Right renal pelvis (tissue), 4 donors: ENCODE measurements at places on chromosomes 3 and 15.

GRCh38 chr15:77496715-77497109 is 76.0 kb downstream of the HMG20A start:
- no peak for DNase-seq

DNA sequence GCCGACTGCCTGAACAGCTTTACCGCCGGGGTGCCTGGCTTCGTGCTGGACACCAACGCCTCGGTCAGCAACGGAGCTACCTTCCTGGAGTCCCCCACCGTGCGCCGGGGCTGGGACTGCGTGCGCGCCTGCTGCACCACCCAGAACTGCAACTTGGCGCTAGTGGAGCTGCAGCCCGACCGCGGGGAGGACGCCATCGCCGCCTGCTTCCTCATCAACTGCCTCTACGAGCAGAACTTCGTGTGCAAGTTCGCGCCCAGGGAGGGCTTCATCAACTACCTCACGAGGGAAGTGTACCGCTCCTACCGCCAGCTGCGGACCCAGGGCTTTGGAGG is 815 bp downstream of the SPINT1 start:
- DNase-seq, result no peak

- no peak for DNase-seq
These were observed 76.0 kb downstream of the GOLGA8G start for GRCh38 chr15:28456476-28457395.

- no peak for DNase-seq
These were observed 3.1 kb downstream of the CFAP44 start for GRCh38 chr3:113438224-113438623.

DNA sequence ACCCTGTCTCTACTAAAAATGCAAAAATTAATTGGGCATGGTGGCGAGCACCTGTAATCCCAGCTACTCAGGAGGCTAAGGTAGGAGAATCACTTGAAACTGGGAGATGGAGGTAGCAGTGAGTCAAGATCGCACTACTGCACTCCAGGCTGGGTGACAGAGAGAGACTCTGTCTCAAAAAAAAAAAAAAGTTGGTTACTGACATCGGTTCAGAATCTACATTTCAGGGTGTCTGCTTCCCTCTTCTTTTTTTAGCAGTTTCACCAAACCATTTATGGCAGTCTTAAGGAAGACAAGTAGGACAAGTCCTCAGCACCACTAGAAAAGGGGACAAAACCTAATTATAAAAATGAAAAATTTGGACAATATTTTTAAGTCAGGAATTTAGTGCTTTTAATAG is 3.3 kb upstream of the USP4 start:
- no peak for DNase-seq

- peak; percentile 41 for DNase-seq
These were observed 1.9 kb downstream of the CHST2 start for GRCh38 chr3:143121241-143122088.

- no peak for DNase-seq
These were observed 23.4 kb downstream of the GTF2E1 start for GRCh38 chr3:120765830-120766493.

DNA sequence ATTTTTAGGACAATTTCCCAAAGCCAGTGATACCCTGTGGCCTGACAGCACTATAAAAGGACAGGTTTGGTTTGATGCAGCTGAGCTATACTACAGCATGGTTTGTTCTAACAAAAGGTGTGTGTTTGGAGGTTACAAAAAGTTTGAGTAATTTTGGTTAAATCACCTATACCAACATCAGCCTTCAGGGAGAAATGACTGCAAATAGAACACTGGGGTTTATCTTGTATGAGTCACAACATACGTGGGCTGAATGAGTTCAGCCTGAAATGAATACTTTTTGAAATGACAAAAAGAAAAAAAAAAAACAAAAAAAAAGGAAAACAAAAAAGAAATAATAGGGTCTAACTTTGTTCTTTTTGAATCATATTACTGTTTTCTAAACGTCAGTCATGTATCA is 345.7 kb downstream of the CNTN3 start:
- DNase-seq, result no peak

DNA sequence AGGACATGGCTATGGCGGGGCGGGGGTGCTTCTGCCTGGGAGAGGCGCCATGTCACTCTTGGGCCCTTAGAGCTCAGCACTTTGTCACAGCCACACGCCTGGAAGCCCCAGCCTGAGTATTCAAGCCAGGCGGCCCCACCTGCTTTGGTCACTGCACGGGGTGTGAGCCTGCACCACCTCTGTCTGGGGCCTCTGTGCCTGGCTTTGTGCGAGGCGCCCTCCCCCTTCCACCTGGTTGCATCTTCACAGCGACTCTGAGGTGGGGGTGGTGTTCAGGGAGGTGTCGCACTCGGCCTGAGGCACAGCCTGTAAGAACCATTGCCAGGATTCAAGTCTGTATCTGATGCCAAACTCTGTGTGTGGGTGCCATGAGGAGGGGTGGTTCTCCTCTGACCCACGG is 24.1 kb downstream of the ACAD9 start:
- no peak for DNase-seq

- DNase-seq, result no peak
These were observed 2.6 kb downstream of the ITGB5 start for GRCh38 chr3:124884474-124885101.

GRCh38 chr15:38668898-38669391 is 104.3 kb upstream of the RASGRP1 start:
- no peak for DNase-seq

GRCh38 chr3:54264050-54264449 is 141.7 kb downstream of the CACNA2D3 start:
- no peak for DNase-seq

- DNase-seq, result no peak
These were observed 38.6 kb downstream of the BTLA start for GRCh38 chr3:112460519-112461195.

- no peak for DNase-seq
These were observed 29.4 kb downstream of the ULK4 start for GRCh38 chr3:41932464-41932863.

- DNase-seq, result no peak
These were observed 381.2 kb downstream of the WDR72 start for GRCh38 chr15:53378096-53378800.

GRCh38 chr3:32143849-32144757 is 37.7 kb downstream of the GPD1L start:
- peak; percentile 82 for DNase-seq

GRCh38 chr3:10173926-10174435 is 9.3 kb downstream of the IRAK2 start:
- no peak for DNase-seq

DNA sequence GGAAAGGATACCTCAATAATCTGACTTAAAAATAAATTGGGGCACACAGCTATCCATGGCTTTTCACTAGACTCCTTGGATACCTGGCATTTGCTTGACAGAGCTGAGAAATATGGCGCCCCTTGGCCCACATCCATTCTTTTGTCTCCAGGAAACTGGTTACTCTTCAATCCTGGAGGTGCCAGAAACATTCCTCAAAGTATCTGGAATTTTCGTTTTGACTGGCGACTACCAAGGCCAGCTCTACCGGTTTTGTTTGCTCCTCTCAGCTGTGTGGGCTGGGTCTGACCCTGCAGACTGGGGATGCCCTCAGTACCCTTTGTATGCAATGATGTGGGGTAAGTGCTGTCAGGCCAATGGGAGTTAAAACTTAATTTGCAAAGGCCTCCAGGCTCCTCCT is 27.0 kb downstream of the KATNBL1 start:
- DNase-seq, result no peak

- DNase-seq, result no peak
These were observed 263.1 kb upstream of the DNAJC19 start for GRCh38 chr3:181252631-181253030.

DNA sequence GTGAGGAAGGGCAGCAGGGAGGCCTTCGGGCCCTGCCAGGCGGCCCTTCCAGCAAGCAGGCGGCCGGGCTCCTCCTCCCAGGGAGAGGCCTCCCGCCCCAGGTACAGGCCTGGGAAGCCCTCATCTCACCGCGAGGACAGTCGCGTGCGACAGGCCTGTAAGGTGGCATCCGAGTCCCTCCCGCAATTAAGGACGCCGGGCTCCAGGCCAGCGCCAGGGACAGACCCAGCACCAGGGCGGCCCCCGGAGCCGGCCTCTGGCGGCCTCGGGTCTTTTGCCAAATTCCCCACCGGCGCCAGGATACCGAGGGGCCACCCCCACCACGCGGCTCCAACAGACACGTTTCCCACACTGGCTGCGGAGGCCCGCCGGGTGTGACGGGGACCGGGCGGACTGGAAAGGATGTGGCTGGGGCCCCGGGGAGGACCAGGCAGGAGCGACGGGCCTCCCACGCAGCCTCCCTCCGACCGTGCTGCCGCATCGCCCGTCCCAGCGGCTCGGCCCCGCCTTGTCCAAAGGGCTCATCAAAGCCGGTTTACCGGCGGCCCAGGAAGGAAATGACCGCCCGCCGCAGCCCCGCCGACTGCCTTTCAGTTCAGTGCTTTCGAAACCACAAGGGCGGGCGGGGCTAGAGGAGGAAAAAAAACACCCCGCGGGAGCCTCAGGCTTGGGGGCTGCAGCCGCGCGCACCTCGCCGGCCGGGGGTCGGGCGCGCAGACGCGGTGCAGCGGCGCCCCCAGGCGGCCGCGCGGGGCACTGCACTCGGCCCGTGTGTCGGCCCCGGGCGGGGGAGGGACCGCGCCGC is 11.3 kb downstream of the XXYLT1 start:
- DNase-seq, result peak; percentile 84

- DNase-seq, result no peak
These were observed 22.2 kb upstream of the FGD5 start for GRCh38 chr3:14796403-14797077.

DNA sequence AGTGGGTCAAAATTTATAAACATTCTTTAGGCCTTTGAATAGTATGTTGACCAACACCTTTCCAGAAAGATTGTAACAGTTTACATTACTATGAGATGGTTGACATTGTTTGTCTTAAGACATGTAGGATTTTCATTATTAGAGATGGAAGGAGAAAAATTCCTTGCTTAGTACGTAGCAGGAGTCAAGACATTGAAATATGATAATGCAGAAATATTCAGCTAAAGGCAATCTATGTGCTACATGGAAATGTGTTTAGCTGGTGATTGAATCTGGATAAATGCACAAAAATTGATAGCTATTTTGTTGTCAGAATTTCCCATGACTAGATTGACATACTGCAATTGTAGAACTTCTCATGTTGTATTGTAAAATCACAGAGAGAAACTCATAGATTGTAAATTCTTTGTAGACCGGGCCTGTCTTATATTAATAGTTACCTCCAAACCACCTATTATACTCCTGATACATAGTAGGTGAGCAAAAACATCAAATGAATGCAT is 370.4 kb upstream of the CBLB start:
- no peak for DNase-seq

DNA sequence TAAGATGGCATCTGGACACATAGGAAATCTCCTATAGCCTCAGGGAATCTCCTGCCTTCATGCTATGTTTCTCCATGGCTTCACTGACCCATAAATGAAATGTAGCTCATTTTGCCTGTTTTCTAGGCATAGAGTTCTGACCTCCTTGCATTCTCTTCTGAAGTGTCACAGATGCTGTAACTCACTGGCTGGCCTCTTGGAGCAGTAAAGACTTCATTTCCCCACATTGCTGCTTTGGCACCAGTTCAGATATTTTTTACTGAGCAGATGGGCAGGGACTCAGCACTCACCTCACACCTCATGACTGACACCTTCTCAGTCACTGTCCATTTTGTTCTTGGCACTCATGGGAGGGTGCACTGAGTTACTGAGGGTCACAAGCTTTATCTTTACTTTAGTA is 286.7 kb upstream of the TGFBR2 start:
- DNase-seq, result no peak

DNA sequence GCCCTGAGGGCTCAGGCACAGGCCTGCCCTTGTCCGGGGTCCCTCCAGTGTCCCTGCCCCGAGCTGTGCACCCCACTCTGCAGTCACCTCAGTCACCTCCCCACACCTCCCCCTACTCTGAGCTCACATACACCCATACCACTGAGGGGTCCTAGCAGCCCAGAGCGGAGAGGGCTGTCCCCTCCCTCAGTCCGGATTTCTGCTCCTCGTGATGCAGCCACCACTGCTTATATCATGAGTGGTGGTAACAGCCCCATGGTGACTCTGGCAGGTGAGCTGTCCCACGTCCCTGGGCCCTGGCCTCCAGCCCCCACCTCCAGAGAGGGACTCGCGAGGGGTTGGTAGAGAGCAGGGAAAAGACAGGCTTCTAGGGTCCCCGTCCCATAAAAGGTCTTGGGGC is 8.0 kb downstream of the CSPG4 start:
- DNase-seq, result no peak

DNA sequence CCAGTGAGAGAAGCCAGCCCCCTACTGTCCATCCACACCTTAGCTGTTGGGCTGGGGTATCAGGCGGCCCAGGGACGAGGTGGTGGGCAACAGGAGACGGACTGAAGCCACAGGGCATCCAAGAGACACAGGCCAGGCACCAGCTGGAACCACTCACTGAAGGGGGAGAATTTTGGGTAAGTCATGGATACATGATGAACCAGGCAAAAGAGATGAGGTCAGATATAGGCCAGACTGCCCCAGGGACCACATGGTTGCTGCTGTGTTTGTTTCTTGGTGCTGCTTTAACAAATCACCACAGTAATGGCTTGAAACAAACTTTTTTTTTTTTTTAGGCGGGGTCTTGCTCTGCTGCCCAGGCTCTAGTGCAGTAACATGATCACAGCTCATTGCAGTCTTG is 66.4 kb downstream of the SEMA5B start:
- no peak for DNase-seq

- DNase-seq, result no peak
These were observed 42.0 kb downstream of the AGBL1 start for GRCh38 chr15:86121568-86122225.

- no peak for DNase-seq
These were observed 211.3 kb downstream of the KLF13 start for GRCh38 chr15:31537770-31538592.

DNA sequence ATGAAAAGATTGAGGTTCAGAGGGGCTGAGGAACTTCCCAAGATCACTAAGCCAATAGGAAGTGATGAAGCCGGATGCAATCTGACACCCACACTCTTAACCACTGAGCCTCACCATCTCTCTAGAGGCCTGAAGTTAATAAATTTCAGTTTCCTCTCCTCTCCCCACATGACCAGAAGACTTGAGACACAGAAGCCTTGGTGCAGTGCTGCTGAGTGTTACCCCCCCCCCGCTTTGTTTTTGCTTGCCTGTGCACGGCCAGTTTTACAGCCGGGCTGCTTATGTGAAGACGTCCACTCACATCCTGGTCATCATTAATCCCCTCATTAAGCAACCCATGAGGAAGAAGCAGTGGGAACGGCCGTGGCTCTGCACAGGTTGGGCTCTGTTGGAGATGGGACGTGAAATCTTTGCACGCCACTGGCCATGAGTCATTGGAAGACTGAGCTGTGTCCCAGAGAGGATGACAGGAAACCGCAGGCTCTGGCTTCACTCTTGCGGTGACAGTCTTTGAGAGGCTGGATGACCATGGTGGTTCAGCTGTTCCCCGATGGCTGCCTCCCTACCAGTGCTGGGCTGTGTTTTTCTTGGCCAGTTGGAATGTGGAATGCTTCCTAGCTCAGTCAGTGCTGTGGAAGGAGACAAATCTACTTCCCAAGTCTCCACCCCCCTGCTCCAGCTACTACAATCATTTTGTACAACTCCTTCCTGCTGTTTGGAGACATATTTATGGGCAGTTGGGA is 232.6 kb upstream of the LRTM1 start:
- no peak for DNase-seq
